ENCODE measurements at places on chromosomes 3 and 15. TPM values are rescaled to one million over a fixed set of nuclear protein-coding genes. Genes with fewer than 3 reads are reported as not detected.
A peak's percentile ranks its signal among the peaks of the same experiment; 100 is the strongest.

The GCNT3 gene
- total RNA-seq: 14.8 TPM

The FGF12 gene
- total RNA-seq: 1.8 TPM

The SLC22A14 gene
- 0.19 TPM for total RNA-seq

DNA sequence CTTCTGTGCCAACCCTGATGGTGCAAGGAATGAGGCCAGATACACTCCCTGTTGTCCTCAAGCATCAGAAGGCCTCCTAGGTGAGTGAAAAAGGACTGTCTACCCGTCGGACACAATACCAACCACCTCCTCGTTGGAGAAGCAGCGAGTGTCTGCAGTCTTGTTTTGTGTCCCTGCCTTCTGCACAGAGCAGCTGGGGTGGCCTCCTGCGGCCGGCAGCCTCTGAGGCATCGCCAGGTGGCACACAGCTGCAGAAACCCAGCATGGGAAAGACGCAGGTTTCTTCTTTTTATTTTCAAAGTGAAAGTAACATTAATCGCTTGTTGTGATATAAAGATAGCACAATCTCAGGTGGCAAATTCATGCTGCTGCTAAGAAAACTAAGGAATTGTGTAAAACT lies 509.9 kb downstream of the OCA2 start:
- H3K4me3 ChIP-seq: no peak overlapping the region
- H3K27me3 ChIP-seq: no peaks in the 10 kb centered on the region
- H3K27ac ChIP-seq: no peak overlapping the region
- no peaks in the 10 kb centered on the region for H3K36me3 ChIP-seq

GRCh38 chr3:27220166-27220565 lies 149.0 kb downstream of the NEK10 start:
- H3K36me3 ChIP-seq: no peaks in the 10 kb centered on the region
- no peaks in the 10 kb centered on the region for H3K4me1 ChIP-seq
- no peak for DNase-seq
- H3K4me3 ChIP-seq: no peak overlapping the region
- no peak overlapping the region for H3K27ac ChIP-seq
- no peaks in the 10 kb centered on the region for H3K27me3 ChIP-seq

- H3K4me3 ChIP-seq: no peak overlapping the region
- peak; percentile 44 for DNase-seq
- H3K27me3 ChIP-seq: no peaks in the 10 kb centered on the region
Measured at GRCh38 chr3:158532099-158532734, 38.8 kb upstream of the MLF1 start.

- H3K4me3 ChIP-seq: no peak overlapping the region
- H3K4me1 ChIP-seq: peaks cover 6% of the 10 kb centered on the region
- H3K36me3 ChIP-seq: no peaks in the 10 kb centered on the region
Measured at GRCh38 chr15:22224241-22224671, 143.9 kb downstream of the OR4M2 start.

The NR1I2 gene
- 0.38 TPM for total RNA-seq

DNA sequence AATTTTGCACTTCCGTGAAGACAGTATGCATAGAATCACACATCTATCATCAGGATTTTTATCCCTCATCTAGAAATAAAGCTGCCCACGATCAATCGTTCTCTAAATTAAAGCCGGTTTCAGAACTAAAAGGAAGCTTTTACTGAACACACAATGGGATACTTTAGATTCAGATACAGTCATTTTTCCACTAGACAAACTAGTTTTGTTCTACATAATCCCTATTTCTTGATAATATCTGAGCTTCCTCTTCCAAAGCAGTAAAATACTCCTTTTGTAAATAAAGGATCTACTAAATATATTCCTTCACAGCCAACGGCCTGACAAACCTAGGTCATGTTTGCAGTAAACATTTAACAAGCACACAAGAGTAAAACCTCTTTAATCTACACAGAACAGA lies 2.0 kb upstream of the GANC start:
- H3K36me3 ChIP-seq: peaks cover 5% of the 10 kb centered on the region
- no peak overlapping the region for H3K4me3 ChIP-seq
- H3K27ac ChIP-seq: no peak overlapping the region
- H3K27me3 ChIP-seq: no peaks in the 10 kb centered on the region
- H3K4me1 ChIP-seq: peaks cover 6% of the 10 kb centered on the region
- DNase-seq: no peak

The SPSB4 gene
- 0.57 TPM for total RNA-seq

DNA sequence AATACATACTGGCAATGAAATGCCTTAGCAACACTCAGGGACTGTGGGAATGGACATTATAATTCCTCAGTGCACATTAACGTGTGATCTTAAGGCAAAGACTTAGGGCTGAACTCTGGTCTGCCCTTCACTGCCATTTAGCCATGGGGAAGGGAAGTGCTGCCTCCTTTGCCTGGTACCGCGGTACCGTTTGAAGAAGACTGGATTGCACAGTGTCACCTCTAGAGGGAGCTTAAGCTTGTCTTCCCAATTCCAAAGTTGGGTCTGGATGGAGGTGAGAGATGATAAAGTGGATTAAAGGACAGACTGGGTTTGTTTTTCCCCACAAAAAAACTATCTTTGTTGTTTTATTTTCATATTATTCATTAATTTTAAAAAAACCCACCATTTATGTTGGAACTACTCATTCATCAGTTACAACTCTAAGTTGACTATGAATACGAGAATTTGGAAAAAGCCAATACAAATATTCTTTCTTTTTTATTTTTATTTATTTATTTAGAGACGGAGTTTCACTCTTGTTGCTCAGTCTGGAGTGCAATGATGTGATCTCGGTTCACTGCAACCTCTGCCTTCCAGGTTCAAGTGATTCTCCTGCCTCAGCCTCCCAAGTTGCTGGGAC lies 60.0 kb upstream of the SYN2 start:
- H3K36me3 ChIP-seq: no peaks in the 10 kb centered on the region
- no peaks in the 10 kb centered on the region for H3K27me3 ChIP-seq
- no peak overlapping the region for H3K27ac ChIP-seq
- DNase-seq: no peak

DNA sequence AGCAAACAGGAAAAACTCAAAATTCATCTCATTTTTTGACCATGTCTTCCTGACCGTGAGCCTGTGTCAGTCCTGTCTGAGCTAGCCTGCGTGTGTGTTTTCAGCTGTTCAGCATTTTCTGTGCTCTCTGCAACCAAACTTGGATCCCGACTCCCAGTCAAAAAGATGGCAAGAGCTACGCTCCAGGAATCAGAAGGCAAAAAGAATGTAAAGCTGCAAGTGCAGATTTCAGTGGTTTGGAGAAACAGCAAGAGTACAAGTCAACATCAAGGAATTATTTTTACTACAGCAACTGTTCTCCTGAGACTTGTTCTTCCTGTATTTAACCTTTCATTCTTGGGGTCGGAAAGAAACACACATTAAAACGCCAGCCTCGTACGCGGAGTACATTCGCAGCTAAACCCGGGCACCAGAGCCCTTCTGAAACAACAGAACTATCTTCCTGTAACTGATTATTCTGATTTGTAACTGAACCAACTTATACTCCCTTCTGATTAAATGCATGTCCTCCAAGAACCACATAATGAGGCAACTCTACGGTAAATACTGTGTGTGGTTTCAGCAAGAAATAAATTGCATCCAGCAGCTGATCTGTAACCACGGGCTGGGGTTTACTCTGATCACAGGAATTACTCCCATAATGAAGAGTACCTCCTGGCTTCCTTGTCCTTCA lies 107.4 kb downstream of the LRIG1 start:
- peak; percentile 71 for DNase-seq
- no peak overlapping the region for H3K27ac ChIP-seq
- peaks cover 15% of the 10 kb centered on the region for H3K36me3 ChIP-seq
- H3K4me3 ChIP-seq: no peak overlapping the region
- H3K4me1 ChIP-seq: peaks cover 4% of the 10 kb centered on the region

The HYAL1 gene
- total RNA-seq: 47.5 TPM

- no peak for DNase-seq
- H3K4me3 ChIP-seq: no peak overlapping the region
- no peaks in the 10 kb centered on the region for H3K36me3 ChIP-seq
- no peaks in the 10 kb centered on the region for H3K4me1 ChIP-seq
Measured at GRCh38 chr3:156769721-156770654, 56.2 kb upstream of the LEKR1 start.
